ENCODE measurements at places on chromosomes 4 and X. TPM values are rescaled to one million over a fixed set of nuclear protein-coding genes. Genes with fewer than 3 reads are reported as not detected.

NDST3 gene
- total RNA-seq: 0.26 TPM

MTCP1 gene
- 0.96 TPM for total RNA-seq

ARHGAP36 gene
- total RNA-seq: not detected

ZNF732 gene
- total RNA-seq: 0.32 TPM

SLC6A14 gene
- under 0.01 TPM for total RNA-seq

SEL1L3 gene
- total RNA-seq: 75.5 TPM

ODAPH gene
- 0.39 TPM for total RNA-seq

TRIM60 gene
- total RNA-seq: not detected

All from epithelial cell of alveolus of lung (primary cell).